Progenitor cell of endocrine pancreas (in vitro differentiated cells): ENCODE measurements at places on chromosomes 13 and 19.

DNA sequence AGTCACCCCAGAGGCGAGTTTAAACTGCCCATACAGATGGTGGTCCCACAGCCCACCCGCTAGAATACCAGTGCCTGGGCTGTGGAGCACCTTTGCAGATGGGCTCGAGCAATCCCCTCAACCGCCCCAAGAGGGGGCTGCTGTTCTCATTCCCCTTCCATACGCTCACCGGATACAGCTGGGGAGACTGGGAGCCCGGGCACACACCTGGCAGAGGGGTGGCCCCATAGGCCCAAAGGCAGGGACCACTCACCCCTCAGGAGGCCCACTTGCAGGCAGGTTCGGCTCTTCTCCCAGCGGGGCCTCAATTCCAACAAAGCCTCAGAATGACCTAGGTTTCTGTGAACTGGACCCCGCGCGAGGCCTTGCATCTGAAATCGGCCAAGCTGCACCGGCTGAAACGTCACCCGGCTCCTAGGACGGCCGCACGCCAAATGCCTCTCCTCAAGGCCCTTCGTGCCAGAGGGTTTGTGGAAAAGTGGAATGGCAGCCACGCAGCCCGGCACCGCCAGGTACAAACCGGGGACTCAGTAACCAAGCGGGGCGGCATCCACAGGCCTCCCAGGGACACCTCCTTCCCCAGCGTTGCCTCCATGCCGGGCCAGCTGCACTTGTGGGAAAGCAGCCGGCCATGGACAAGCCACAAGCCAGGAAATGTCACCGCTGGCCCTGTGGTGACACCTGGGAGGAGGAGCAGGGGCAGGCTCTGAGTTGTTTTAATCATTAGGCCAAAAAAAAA is 18.7 kb downstream of the MLLT1 start:
- no peak for DNase-seq

- no peak for DNase-seq
These were observed 1263.1 kb downstream of the PCDH9 start for GRCh38 chr13:65966991-65967451.

GRCh38 chr13:74895042-74895796 is 586.8 kb downstream of the TBC1D4 start:
- DNase-seq: no peak

DNA sequence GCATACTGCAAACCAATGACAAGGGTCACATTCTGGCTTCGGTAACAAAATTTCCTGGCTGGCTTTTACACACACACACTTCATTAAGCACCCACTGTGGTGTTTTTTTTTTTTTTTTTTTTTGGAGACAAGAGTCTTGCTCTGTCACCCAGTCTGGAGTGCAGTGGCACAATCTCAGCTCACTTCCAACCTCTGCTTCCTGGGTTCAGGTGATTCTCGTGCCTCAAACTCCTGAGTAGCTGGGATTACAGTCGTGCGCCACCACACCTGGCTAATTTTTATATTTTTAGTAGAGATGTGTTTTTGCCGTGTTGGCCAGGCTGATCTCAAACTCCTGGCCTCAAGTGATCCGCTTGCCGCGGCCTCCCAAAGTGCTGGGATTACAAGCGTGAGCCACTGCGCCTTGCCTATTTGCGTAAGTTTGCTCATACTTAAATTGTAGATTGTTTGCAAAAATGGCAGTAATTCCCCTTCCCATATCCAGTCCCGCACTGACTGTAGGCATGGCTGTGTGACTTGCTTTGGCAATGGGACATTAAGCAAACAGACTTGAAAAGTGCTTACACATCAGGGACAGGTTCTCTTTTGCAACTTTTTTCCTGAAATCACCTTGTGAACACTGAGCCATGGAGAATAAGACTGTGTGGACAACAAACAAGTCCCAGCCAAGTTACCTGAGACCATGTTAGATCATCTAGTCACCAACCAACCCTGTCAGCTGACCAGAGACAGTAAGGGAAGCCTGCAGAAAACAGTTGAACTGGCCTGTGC is 42.1 kb upstream of the EBPL start:
- no peak for DNase-seq

DNA sequence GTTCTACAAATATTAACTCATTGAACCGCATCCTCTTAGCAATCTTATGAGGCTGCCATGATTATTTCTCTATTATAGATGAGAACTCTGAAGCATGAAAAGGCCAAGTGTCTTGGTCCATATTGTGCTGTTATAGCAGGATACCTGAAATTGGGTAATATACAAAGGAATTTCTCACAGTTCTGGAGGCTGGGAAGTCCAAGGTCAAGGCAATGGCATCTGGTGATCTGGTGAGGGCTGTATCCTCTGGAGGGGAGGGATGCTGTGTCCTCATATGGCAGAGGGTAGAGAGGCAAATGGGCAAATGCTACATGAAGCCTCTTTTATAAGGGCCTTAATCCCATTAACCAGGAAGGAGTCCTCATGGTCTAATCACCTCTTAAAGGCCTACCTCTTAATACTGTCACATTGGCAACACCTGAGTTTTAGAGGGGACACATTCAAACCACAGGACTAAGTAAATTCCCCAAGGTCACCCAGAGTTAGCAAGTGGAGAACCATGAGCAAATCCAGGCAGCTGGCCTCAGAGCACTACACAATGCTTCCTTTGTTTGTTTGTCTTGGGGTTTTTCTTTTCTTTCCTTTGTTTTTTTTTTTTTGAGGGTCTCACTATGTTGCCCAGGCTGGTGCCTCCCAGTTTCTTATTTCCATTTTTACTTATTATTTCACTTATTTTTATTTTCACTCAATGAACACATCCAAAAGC is 55.9 kb upstream of the LATS2 start:
- no peak for DNase-seq

DNA sequence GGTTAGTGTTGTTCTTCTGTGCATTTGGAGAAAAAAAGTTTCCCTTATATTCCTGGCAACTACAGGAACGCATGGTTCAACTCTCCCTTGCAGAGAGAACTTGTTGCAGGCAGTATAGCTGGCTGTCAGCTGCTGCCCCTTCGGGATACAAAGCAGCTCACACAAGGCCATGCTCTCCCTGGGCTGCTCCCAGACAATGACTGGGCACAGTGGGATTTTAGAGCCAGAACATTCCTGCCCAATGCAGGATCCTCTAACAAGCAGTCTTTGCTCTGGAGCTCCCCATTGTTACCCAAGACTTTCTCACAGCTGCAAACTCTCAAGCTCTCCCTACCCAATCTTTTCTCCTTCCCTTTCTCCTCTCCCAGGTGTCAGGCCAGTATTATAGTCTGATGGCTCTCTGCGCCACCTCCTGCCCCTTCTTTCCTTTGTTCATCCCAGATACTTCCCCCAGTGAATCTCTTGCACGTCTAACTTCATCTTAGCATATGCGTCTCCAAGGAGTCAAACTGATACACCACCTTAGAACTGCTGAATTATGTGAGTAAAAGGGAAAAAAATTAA is 27.5 kb upstream of the SERPINE3 start:
- no peak for DNase-seq

- DNase-seq: no peak
These were observed 109.3 kb downstream of the COL4A2 start for GRCh38 chr13:110416131-110417025.

DNA sequence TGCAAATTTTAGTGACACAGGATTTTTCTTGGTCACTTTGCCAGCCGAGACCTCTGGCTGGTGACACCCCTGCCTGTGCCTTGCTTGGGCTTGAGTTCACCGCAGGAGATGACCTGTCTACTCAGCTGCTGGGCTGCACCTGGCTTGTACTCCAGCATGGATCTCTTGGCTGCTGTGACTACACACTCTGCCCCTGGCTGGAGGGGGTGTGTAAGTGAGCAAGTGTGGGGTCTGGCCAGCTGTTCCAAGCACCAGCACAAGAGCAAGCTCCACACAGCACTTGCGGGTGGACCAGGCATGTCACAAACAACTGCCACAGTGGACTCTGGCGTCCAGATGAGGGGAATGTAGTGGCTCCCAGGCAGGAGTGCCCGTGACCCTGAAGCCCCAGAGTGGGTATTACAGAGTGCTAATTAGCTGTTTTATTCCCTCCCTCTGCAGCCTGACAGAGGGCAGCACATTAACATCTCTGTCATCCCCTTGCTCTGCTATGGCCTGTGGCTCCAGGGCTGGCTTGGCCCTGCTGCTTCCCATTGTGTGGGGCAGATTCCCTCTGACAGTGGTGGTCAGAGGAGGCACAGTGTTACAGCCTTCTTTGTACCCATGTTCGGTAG is 1387.2 kb downstream of the OLFM4 start:
- DNase-seq: no peak

GRCh38 chr13:99590519-99591011 is 89.3 kb downstream of the TM9SF2 start:
- DNase-seq: no peak

DNA sequence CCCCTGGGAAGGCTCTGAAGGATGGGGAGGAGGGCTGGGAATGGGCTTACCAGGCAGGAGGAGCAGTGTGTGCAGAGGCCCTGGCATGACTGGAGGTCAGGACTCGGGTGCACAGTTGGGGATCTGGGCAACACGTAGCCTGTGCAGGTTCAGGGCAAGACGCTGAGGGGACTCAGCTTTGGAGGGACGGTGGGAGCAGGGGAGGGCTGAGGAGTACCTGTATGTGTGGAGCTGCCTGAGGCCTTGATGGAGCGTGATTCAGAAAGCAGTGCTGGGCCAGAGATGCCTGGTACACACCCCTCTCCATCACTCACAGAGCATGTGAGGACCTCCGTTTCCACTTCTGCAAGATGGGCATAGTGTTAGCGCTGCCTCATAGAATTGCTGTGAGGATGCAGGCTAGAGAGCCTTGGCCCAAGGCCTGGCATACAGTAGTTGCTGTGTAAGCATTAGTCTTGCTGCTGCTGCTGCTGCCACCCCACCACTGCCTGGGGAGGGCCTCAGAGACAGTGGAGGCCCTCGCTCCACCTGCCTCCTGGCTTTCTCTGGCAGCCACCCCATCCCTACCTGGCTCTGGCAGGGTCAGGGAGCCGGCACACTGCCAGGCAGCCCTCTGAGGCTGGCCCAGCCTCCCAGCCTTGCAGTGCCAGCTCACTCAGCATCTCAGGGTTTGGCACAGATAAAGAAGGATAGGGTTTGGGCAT is 2.4 kb downstream of the PAK4 start:
- no peak for DNase-seq

- DNase-seq: no peak
These were observed 263.3 kb downstream of the COG6 start for GRCh38 chr13:39918620-39919236.

GRCh38 chr19:37346091-37346490 is 24.8 kb upstream of the ZNF527 start:
- DNase-seq: no peak

DNA sequence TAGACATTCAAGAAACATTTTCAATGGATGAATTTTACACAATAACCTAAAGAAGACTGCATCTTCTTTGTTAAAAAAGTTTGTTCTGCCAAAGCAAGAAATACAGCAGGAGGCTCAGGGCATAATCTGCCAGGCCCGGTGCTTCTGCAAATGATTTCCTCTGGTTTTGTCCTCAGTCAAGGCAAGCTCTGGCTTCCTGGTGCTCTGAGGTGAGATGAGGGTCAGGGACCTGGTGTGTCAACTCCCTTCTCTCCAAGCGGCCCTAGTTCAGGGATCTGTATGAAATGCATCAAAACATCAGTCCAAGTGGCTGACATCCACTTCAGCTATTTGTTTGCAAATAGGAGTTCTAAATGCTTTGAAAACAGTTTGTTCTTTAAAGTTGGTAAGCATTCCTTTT is 31.6 kb downstream of the LACC1 start:
- no peak for DNase-seq

DNA sequence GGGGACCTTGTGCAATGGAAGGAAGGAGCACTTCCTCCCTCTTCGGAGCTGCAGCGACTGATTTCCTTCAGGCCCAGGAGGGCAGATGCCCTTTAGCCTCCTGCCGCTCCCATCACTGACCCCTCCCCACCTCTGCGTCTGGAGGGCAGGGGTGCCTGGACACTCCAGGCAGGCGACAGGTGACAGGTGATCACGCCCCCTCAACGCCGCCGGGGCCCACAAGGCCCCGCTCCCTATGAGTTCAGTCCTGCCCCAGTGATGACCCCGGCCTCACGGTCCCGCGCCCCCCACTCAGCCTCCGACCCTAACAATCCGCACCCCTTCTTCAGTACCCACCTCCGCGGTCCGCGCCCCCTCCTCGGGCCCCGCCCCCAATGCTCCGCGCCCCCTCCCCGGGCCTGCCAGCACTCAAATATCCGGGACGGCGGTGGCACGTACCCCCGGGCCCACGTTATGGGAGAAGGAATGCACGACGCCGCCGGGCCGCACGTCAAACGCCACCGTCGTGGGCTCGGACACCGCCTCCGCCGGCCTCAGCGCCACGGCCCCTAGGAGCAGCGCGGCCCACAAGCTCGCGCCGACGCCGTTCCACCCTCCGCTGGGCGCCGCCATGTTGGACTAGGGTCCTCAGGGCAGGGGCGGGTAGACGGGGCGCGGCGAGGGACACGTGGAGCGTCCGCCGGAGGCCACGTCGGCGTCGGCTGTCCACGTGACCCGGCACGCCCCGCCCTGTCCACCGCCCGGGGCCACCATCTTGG is at the start of gene MYDGF:
MYDGF (minus strand) TSS at position 620 of the 758 bp plus-strand sequence; CDS start at position 612, 8 bp downstream.
- peak; percentile 88 for DNase-seq

DNA sequence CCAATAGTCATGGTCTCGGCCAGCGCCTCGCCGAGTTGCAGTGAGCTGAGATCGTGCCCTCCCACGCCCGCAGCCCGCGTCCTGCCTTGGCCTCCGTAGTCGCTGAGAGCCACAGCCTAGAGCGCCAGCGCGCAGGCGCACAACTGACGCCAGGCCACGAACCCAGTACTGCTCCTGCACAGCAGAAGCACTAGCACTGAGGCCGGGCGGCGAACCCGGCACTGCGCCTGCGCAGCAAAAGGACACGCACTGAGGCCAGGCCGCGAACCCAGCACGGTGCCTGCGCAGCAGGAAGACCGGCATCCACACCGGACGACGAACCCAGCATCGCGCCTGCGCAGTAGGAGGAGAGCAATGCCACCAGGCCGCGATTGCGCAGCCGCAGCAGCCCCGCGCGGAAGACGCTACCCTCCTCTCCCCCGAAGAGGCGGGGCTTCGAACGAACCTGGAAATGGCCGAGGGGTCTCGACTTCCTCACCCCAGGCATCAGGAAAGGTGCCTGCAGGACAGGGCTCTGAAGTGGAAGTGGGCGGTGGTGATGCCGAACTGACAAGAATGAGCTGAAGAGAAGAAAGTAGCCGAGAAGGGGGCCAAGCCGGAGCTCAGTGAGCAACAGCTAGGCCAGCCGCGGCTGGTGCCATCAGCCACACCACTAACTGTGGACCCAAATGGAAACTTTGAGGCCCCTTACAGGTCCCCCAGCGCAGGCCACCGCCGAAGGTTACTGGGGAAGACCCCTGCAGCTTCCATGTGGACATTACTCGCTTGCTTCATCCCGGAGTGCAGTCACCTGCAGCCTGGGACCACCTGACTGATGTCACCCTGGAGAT is 7.5 kb downstream of the F10 start:
- peak; percentile 7 for DNase-seq

- DNase-seq: no peak
These were observed 2.8 kb downstream of the MRPS12 start for GRCh38 chr19:38933544-38933943.

GRCh38 chr13:48411147-48411794 is 1.6 kb downstream of the LPAR6 start:
- DNase-seq: no peak
